Cortex of kidney (tissue), 1 donor: ENCODE measurements at places on chromosomes 7 and 10.

DNA sequence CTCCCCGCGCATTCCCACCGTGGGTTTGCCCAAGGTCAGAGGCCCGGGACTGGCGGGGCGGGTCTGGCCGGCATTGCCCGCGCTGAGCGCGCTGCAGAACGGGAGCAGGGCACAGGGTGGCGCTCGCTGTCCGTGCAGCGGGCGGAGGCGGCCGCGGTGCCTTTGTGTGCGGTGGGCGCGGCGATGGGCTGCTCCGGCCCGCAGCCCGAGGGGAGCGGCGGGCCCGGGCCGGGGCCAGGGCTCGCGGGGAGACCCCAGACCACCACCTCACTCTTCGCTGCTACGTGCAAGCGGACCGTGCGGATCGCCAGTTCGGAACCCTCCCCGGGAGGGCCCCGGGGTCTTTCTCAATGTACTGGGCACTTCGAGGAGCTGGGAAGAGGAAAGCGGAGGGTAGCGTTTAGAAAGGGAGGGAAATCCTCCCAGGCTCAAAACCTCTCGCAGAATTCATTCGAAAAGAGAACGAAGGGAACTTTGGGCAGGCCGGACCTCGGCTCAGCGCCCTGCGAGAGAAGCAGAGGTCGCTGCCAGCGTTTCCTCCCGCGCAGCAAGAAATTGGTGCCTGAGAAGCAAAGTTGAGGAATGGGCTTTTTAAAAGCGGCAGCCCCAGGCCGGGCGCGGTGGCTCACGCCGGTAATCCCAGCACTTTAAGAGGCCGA lies 8.5 kb downstream of the SP8 start:
- no peak for DNase-seq

DNA sequence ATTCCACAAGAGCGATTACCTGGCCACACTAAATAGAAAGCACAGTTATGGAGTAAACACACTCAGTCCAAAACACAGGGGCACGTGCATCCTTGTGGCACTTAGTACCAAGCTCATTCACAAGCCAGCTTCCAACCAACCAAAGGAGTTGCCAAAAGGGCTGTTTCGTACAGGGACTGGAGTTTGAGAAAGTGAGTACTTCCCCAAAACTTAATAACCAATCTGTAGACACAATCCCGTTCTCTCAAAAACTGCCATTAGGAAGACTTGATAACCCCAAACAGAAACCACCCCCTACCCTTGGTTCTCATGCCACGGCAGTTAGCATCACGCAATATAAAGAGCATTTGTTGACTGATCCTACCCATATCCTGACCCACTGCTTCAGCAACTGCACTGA lies 166.2 kb upstream of the ASAH2 start:
- no peak for DNase-seq

DNA sequence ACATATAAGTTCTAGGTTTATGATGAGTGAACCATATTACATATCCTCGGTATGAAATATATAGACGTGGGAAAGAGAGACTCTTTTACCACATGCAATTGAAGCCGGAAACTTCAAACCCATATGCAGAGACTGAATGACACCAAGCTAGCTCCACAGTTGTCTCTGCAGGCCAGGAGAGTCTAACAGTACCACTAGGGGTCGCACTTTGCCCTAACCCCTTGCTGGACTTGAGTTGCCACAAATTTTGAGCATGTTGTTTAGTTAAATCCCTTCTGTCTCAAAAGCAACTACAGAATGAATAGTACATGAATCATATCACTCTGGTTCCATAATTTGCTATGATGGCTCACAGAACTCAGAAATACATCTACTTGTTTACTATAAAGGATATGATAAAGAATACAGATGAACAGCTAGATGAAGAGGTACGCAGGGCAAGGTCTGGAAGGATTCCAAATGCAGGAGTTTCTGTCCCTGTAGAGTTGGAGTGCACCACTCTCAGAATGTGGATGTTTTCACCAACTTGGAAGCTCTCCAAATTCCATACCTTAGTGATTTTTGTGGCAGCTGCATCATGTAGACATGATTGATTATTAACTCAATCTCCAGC lies 112.4 kb upstream of the YAE1 start:
- DNase-seq, result no peak

DNA sequence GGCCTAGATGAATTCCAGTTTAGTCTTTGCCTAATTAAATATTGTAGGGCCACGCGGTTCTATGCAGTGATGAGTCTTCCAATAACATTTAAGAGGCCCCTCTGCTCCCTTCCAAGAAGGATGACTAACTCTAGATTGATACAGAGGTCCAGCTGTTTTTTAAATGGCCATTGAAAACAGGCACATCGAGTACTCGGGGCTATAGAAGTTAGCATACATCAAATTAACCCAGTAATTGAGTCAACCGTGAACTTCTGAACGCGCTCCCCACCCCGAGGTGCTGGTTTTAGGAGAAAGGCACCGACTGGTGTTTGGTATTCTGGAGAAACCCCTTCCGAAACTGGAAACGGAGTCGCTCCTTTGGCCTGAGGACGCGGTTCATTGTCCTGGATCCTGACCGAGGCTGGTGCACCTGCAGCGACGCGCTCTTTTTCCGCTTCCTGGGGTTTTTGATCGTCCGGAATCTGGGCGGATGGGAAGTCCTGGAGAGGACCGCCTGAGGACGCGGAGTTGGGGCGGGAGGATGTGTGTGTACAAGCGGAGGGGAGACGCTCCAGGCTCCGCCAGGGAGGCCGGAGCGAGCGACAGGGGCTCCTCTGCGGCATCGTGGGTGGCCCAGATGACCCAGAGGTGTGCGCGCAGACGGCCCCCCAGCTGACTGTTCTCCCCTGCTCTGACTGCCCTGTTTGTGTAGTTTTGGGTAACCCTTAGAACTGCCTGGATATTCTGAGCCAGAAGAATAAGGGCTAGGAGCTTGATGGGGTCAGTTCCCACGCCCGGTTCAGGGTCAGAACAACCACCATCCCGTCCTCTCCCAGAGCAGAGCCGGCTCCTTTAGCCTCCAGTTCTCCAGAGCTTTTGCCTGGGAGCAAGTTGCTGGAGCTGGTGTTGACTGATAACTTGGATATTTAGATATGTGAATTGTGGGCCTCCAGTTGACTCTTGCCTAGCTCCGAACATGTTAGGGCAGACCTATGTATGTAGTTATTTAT lies 711 bp downstream of the FAM221A start:
- DNase-seq, result no peak

- no peak for DNase-seq
Measured at GRCh38 chr7:112286250-112287086, 80.0 kb downstream of the ZNF277 start.
